Activated T-helper 2 cell treated with anti-CD3 and anti-CD28 coated beads, Interferon-gamma antibody, Interleukin-2, Interleukin-4, amounts not matched to agents 10 μg/mL and 5 μg/mL and 100 μg/mL, durations not matched to agents 14 hours and 24 hours and 36 hours (primary cell): ENCODE measurements at places on chromosomes 6 and 20. TPM values are rescaled to one million over a fixed set of nuclear protein-coding genes. Genes with fewer than 3 reads are reported as not detected.

The CAGE1 gene
- total RNA-seq = 0.16 TPM in 2 replicates

DNA sequence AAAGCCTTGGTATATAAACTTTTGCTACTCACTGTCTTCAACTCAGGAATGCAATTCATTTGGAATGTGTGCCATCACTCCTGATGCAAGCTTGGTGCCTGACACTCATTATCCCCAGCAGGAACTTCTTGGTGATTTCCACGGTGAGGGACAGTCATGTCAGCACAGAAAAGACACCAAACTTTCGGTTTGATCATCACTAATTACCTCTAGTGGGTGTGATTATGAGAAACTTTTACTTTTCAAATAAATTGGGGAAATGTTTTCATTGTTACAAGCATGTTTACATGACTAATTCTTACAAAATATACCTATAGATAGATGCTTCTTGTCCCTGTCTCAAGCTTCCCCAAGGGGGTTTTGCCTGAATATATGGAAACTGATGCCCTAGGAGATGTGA is 40.9 kb downstream of the RPP40 start:
- peaks cover 5% of the 10 kb centered on the region for H3K27me3 ChIP-seq
- DNase-seq = no peak
- H3K36me3 ChIP-seq = no peaks in the 10 kb centered on the region
- H3K27ac ChIP-seq = no peak overlapping the region
- H3K4me3 ChIP-seq = no peak overlapping the region

DNA sequence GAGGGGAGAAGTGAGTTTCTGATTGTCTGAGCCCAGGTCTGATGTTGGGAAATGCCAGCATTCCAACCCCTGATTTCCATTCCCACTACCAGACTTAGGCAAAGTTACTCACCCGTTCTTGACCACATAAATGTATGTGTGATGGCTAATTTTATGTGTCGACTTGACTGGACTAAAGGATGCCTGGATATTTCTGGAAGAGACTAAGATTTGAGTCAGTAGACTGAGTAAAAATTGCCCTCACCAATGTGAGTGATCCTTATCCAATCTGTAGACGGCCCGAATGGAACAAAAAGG is 95.8 kb upstream of the TAB2 start:
- no peak for DNase-seq
- H3K4me1 ChIP-seq = peaks cover 59% of the 10 kb centered on the region
- no peaks in the 10 kb centered on the region for H3K27me3 ChIP-seq
- H3K36me3 ChIP-seq = peaks cover 33% of the 10 kb centered on the region
- H3K27ac ChIP-seq = no peak overlapping the region

The ZBTB46 gene
- 1.1 and 1.9 TPM in 2 replicates for total RNA-seq

The LPA gene
- total RNA-seq = not detected in 2 replicates

GRCh38 chr6:29976588-29977424 is 34.5 kb downstream of the HLA-A start:
- H3K4me1 ChIP-seq = peaks cover 30% of the 10 kb centered on the region
- peaks cover 70% of the 10 kb centered on the region for H3K27me3 ChIP-seq
- peaks cover 2% of the 10 kb centered on the region for H3K36me3 ChIP-seq
- peak overlapping the region; percentile 82 for H3K4me3 ChIP-seq

GRCh38 chr20:32091888-32092346 is 17.6 kb upstream of the TM9SF4 start:
- no peaks in the 10 kb centered on the region for H3K36me3 ChIP-seq
- no peak overlapping the region for H3K4me3 ChIP-seq
- peak; percentile 63 for DNase-seq
- no peak overlapping the region for H3K27ac ChIP-seq
- peaks cover 2% of the 10 kb centered on the region for H3K4me1 ChIP-seq

GRCh38 chr6:2829253-2829652 is 12.4 kb downstream of the SERPINB1 start:
- DNase-seq = no peak
- no peak overlapping the region for H3K4me3 ChIP-seq
- H3K27ac ChIP-seq = no peak overlapping the region
- peaks cover 53% of the 10 kb centered on the region for H3K36me3 ChIP-seq
- H3K4me1 ChIP-seq = peaks cover 3% of the 10 kb centered on the region

- H3K27ac ChIP-seq = no peak overlapping the region
- no peaks in the 10 kb centered on the region for H3K36me3 ChIP-seq
- no peak overlapping the region for H3K4me3 ChIP-seq
- no peak for DNase-seq
- no peaks in the 10 kb centered on the region for H3K4me1 ChIP-seq
- peaks cover 2% of the 10 kb centered on the region for H3K27me3 ChIP-seq
Measured at GRCh38 chr20:46438156-46438750, 31.8 kb upstream of the ELMO2 start.

DNA sequence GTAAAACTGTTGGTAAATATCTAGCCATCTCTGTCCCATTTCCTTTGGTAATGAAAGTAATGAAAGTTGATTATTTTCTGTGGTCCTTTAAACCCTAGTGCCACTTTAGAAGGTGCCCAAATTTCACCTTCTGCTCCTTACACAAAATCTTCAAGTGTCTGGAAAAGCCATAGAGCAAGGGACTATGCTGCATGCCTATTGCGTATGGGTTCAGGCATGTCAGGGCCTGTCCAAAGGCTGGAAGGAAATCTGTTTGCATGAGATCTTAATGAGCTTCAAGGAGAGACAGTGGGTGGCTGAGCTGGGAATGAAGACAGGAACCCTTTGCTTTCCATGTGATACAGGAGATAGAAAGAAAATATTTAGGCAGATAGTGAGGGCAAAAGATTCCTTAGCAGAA is 66.6 kb upstream of the CCN6 start:
- no peak for DNase-seq
- H3K27me3 ChIP-seq = no peaks in the 10 kb centered on the region
- no peak overlapping the region for H3K27ac ChIP-seq
- H3K4me3 ChIP-seq = no peak overlapping the region
- peaks cover 55% of the 10 kb centered on the region for H3K4me1 ChIP-seq
- H3K36me3 ChIP-seq = no peaks in the 10 kb centered on the region

- H3K4me1 ChIP-seq = peaks cover 40% of the 10 kb centered on the region
- no peak overlapping the region for H3K4me3 ChIP-seq
- no peaks in the 10 kb centered on the region for H3K36me3 ChIP-seq
- no peaks in the 10 kb centered on the region for H3K27me3 ChIP-seq
Measured at GRCh38 chr6:143692696-143693095, 14.9 kb downstream of the PHACTR2 start.

GRCh38 chr6:124066269-124066668 is 262.6 kb downstream of the NKAIN2 start:
- H3K27me3 ChIP-seq = peaks cover 3% of the 10 kb centered on the region
- no peak overlapping the region for H3K4me3 ChIP-seq
- no peak overlapping the region for H3K27ac ChIP-seq
- no peaks in the 10 kb centered on the region for H3K36me3 ChIP-seq

The PTCHD4 gene
- not detected in 2 replicates for total RNA-seq

- peaks cover 11% of the 10 kb centered on the region for H3K4me1 ChIP-seq
- DNase-seq = no peak
Measured at GRCh38 chr6:131733376-131734016, 22.7 kb upstream of the CTAGE9 start.

DNA sequence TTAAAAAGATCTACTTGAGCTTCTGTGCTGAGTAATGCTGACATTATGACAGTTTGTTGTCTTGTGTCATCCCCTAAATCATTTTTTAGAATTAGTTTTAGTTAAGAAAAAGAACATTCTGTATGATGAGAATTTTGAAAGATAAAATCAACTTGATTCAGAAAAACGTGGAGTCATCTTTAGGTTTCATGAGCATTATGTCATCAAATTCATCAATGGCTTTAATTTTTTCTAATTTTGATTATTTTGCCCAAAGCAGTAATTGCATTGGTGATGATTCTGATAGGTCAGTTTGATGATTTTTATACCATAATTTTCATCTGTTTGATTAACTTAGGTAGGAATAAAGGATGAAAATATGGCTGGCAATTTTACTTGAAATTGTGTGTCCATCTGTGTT is 26.6 kb upstream of the ADGRF4 start:
- DNase-seq = no peak
- H3K36me3 ChIP-seq = no peaks in the 10 kb centered on the region
- H3K4me3 ChIP-seq = no peak overlapping the region
- H3K27ac ChIP-seq = no peak overlapping the region

The UNC93A gene
- not detected in 2 replicates for total RNA-seq
